ENCODE measurements at places on chromosomes 1 and 21. TPM values are rescaled to one million over a fixed set of nuclear protein-coding genes. Genes with fewer than 3 reads are reported as not detected.

DNA sequence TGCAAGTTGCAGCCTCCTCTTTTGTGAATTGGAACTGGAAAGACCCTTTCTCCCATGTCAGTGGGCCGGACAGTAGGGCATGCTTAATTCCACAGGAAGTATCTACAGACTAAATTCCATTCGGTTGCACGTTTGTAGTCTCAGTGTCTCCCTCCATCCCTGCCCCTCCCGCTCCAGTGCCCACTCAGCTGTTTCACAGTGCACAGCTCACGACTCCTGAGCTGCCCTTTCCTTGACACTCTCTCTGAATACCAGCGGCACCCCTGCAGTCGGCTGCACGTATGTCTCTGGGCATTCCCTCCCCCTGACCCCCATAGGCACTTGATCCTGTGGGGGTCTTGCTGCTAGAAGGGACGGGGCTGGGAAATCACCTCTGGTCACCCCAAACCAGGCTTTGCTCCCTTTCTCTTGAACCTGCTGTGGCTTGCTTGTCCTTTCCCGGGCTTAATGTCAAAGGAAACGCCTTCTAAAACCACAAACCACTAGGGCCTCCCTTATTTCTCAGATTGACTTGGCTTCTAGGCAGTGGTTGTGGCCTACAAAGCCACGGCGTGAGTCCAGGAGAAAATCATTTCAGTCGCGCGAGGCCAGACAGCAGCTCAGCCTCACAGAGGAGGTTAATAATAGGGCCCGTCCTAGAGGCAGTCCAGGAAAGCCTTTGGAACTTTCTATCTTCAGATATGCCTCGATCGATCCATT lies 365.3 kb upstream of the PROX1 start:
- no peak for DNase-seq

DNA sequence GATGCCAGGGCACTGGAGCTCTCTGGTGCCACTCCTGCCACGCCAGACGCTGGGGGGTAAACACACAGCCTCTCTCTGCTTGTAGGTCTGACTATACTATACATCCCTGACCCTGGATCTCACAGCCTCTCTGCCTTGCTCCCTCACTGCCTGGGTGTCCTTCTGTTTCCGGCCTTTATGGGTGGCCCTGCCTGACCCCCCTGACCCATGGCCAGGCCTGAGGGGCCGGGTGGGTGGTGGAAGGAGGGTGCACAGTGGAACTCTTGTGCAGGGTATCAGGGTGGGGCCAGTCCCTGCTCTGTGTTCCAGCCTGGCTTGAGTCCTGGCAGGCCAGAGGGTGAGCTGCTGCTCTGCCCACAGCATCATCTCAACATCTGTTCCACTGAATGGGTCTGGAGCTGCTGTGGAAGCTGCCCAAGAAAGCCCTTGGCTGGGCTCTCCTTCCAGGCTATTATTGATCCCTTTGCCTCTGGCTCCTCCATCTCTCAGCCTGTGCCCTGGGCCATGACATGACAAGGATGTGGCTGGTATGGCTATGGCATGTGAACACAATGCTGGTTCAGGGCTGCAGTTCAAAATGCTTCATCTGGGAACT lies 17.2 kb upstream of the SYNC start:
- DNase-seq = no peak

- no peak for DNase-seq
Observed at GRCh38 chr1:209457401-209458125, 126.0 kb upstream of the CAMK1G start.

DNA sequence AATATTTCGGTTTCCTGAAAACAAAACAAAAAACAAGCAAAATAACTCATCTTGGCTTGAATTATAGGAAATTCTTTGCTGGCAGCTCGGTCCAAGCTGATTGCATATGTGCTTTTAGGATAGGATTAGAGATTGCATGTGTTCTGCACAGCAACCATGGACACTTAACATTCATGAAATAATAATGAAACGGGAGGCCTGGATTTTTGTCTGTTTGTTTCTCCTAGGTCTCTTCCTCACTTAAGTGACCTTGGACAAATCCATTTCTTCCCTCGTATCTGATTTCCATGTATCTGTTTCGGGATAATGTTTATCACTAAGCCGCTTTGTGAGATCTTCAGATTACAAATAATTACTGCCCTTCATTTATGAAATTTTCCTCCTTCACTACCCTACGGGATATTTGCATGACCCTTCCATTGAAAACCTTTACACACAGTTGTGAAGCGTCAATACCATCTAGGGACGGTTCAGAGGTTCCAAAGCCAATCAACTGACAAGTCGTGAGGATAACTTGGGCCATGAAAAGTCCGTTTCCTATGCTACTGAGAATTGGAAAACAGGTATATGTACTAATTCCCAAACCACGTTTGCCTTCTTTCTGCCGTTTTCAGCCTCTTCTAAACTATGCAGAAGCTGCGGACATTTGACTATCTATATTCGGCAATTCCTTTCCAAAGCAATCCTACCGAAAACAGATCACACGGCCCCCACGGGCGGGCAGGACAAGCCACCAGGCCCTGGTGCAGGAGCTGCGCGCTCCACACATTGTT lies 1.3 kb upstream of the H3-3A start:
- DNase-seq = no peak

DNA sequence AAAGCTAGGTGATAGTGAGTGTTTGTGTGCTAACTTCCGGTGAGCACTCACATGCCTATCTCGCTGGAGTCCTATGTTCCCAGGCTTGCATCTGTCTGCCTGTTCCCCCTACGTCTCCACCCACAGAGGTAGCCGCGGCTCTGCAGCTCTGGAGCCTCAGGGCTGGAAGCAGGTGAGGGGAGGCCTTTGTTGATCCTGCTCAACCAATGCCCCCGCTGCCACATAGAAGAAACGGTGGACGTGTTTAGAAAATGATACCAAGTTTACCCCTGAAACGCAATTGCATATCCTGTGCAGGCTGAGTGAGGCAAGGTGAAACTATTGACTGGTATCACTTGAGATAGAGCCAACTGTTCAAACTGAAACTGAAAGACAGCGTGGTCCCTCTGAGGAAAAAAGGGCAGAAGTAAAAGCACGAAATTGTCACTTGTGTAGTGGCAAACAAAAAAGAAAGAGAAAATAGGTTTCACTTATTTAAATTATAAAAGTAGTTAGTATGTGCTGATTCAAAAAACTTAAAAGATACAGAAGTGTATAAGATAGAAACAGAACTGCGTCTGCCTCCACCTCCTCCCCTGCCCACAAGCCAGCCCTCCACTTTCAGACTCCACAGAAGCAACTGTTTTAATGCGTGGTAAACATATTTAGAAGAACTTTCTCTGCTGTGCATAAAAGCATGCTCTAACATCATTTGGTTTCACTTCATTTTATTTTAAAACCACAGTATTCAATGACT lies 38.6 kb upstream of the ETS2 start:
- peak; percentile 52 for DNase-seq

- no peak for DNase-seq
Observed at GRCh38 chr1:179082999-179083335, 1.1 kb downstream of the TOR3A start.

- DNase-seq = no peak
Observed at GRCh38 chr1:17966341-17966740, 141.3 kb upstream of the IGSF21 start.

DNA sequence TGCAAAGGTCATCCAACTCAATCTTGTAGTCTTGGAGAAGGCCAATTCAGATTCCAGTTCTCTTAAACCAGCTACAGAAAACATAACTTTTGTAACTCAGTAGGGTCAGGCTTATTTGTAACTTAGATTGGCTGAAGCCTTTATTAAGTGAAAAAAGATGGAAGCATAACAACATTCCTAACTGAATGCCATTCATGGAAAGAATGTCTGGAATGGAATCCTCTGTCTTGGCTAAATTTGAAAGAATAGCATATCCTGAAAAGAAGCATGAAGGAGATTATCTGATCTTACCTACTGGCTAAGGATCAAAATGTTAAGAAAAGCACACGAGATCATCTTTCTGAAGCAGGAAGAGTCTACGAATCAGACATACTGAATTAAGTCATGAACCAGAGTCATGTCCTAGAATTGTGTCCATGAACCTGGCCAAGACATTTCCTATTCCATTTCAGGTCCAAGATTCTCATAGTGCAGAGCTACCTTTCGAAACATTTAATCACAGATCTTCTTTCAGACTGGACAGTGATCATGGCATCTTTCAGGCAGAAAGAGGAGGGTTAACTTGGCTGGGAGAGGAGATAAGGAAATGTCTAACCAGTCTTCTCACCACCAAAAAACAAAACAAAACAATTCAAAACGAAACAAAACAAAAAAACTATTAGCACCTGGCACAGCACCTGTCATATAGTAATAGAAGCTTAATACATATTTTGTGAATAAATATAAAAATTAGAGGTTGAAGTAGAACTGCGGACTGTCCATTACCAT lies 75.6 kb downstream of the XCL2 start:
- DNase-seq = no peak

SNX7 gene
- total RNA-seq = 14.7 TPM

NEXN gene
- total RNA-seq = 60.8 TPM

OR2L13 gene
- not detected for total RNA-seq
